ENCODE measurements at places on chromosomes 2 and 18.

DNA sequence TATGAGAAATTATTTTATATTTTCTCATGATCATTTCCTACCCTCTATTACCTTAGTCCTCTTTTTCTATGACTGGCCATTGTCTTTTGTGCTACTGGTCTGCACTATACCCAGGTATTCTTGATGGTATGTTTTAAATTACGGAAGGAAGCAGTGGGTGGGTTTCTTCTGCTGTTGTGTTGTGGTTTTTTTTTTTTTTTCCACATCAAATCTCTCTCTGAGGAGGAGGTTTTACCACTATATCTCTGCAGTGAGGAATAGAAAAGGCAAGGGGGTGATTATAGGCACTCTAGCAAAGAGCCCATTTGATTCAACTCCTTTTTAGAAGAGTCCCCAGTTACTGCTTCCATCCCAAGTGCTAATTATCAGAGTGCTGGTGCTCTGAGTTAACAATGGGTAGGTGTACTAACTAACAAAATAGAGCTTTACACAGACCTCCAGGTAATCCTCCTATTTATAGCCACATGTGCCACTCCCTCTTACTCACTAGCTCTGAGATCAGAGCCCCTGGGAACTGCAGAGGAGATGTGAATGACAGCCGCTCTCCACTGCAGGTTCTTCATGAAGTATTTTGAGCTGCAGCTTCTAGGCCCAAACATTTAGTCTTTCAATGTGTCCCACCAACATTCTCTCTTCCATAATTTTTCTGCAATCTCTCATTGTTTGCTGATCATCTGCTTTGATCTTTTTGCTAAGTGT is 301.6 kb upstream of the GULP1 start:
- DNase-seq = no peak

DNA sequence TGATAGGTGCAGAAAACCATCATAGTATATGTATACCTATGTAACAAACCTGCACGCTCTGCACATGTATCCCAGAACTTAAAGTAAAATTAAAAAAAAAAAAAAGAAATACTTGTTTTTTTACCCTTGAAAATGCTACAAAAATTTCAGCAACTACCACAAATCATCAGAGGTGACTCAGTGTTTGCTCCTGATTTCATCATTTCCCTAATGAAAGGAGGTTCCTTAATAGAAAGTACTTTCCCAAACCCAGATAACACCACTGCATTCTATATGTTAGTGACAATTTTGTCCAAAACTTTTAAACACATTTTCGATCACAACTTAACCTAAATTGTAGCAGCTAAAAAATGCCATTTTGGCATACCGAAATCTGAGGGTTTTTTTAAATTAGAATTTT is 163.3 kb downstream of the SLC39A10 start:
- no peak for DNase-seq

DNA sequence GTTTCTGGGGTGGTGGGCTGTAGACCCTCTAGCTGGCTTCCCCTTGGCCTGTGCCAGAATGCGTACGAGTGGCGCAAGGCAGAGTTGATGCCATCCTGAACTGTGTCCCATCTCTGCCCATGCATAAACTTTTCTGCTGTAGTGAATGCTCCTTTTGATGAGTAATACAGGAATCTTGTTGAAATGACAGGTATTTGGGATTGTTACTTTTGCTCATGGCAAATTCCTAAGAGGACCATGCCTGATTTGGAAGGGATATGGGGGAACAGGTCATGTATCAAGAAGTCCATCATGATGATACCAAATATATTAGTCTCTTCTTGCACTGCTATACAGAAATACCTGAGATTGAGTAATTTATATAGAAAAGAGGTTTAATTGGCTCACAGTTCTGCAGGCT is 648.0 kb downstream of the SLC4A3 start:
- no peak for DNase-seq

- DNase-seq = no peak
Observed at GRCh38 chr2:55842046-55842445, 81.5 kb downstream of the EFEMP1 start.

GRCh38 chr18:69617888-69618287 is 217.2 kb downstream of the DOK6 start:
- DNase-seq = no peak

DNA sequence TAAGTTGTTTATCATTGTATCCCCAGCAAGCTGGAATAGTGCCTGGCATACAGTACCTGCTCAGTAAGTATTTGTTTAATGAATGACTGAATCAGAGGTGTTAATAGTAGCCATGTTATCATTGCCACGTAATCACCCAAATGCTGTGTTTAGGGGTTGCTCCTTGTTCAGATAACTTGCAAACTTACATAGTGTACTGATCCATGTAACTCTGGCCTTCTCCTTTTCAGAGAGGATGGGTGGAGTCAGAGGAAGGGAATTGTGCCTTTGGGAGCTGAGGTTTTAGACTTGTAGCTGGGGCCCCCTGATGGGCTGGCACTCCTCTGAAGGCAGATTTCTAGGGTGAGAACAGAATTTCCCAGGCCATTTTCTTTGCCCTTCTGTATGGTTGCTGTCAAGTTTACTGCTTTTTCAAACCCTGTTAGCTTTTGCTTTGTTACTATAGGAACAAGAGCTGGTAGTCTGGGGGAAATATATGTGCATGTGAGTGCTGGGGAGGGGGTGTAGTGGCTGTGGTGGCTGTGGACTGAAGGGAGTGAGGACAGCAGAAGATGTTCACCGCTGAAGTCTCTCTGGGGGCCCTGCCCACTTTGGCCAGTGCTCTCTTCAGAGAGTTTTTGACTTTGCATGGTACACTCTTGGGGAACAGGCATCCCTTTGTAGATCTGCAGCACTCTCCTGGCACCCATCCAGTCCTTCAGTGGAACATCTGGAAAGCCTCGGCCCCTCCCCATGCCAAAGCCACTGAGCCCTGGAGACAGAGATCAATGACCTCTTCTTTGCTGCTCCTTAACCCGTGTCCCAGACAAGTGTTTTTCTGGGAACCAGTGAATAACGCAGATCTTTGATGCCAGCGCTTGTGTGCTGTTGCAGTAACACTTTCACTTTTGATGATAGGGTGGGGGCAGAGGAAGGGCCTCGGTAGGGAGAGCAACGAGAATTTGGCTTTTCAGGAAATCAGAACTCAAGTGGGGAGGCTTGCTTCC is 209.0 kb downstream of the PRKCE start:
- DNase-seq = peak; percentile 84

DNA sequence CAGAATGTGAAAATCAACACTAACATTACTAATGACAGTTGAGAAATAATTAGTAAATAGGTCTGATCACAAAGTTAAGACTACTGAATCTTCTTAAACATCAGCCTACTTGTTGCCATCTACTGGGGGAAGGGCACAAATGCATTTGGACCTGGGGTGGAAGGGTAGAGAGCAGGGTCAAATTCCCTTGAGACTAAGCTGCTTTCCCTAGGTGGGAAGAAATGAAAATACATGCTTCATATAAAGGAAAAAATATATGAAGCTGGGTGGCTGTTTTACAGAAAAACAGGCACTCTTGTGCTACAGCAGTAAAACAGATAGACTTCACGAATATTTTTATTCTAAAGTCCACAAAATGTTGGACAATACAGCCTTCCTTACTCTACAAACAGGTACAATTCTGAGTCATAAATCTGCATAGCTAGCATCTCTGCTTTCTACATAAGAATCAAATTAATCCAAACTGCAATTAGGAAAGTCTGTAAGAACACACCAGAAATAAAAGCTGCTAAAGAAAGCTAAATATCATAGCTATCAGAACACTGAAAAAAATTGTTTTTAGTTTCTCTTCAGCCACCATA is 10.9 kb downstream of the TRIP12 start:
- no peak for DNase-seq

GRCh38 chr2:208000701-208001395 is 24.5 kb downstream of the PLEKHM3 start:
- DNase-seq = no peak

GRCh38 chr2:78431241-78431640 is 594.3 kb upstream of the REG3G start:
- DNase-seq = no peak

- DNase-seq = no peak
Observed at GRCh38 chr2:241620419-241620769, 16.6 kb downstream of the THAP4 start.

DNA sequence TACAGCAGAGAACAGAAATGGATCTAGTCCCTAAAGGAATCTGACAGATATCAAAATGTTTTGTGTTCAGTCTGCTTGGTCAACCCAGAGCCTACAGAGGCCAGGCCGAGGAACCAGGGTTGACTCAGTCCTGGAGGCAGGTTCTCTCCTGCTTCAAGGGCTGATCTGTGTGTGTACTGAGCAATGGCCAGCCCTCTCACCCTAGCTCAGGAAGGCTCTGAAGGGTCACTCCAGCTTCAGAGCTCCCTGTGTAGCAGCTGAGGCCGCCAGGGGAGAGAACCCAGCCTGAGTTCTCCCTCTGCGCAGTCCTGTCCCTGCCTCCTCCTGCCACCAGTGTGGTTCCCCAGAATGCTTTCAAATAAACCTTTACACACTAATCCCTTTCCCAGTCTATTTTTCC is 41.1 kb downstream of the NEURL3 start:
- DNase-seq = no peak

DNA sequence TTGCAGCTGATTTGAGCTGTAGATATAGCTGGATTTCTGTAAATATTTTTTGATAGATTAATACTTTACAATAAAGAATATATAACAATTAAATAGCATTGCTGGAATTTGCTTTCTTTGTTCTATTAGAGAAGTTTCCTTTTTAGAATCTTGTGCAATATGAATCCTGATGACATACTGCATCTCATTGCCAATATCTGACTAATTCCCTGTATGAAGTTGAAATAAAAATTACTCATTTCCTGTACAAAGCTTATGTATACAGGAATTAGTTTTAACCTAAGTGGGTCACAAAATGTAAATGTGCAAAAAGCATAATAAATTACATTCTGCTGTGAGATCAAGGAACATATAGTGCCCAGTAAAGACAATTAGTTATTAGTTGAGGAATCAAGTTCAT is 72.8 kb upstream of the TMEFF2 start:
- no peak for DNase-seq

GRCh38 chr2:217835931-217836891 is 166.6 kb downstream of the TNS1 start:
- DNase-seq = peak; percentile 95

- DNase-seq = no peak
Observed at GRCh38 chr2:171407030-171407675, 26.6 kb downstream of the METTL8 start.

- DNase-seq = no peak
Observed at GRCh38 chr2:15559379-15560139, 1.6 kb downstream of the NBAS start.

DNA sequence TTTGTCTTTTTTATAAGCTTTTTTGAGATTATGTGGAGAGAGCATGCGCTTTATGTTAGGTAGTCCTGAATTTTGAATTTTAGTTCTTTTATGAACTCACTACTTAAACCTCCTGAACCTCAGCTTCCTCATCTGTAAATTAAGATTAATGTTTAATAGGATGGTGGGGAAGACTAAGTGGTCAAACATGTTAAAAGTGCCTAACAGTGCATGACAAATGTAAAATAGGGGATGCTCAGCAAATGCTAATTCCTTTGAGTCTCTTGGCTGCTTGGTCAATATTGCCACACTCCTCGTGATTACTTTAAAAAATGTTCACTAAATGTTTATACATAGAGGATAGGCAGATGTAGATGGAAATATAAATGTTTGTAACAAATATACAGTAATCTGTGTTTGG is 6.8 kb downstream of the BIRC6 start:
- DNase-seq = no peak

DNA sequence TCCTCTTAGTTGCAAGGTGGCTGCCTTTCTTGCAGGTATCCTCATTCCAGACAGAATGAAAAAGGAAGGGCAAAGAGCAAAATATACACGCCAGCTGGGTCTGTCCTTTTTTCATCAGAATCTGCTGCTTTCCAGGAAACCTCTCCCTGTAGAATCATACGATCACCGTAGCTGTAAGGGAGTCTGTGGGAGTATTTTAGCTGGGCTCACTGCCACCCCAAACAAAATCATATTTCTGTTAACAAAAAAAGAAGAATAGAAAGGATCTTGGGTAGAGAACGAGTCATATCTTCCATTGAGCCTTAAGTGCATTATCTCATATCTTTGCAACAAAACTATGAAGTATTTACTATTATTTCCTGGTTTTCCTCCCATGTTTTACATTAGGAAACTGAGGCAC is 15.0 kb upstream of the TANC1 start:
- peak; percentile 43 for DNase-seq

DNA sequence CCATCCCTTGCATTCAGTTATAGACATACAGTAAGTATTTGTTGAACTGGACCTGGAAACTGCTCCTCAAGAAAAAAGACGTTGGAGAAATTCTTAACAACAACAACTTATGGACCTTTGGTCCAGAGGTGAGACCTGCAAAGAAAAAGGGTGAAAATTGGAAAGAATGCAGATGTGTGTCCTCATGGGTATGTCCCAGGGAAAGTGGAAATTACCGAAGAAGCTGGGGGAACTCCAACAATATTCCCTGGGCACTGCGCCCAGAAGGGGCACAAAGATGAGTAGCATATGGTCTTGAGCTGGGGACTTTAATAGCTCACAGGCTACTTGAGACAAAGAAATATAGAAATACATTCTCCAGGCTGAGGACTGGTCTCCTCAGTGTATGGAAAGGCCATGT is 35.5 kb upstream of the YWHAQ start:
- DNase-seq = no peak

DNA sequence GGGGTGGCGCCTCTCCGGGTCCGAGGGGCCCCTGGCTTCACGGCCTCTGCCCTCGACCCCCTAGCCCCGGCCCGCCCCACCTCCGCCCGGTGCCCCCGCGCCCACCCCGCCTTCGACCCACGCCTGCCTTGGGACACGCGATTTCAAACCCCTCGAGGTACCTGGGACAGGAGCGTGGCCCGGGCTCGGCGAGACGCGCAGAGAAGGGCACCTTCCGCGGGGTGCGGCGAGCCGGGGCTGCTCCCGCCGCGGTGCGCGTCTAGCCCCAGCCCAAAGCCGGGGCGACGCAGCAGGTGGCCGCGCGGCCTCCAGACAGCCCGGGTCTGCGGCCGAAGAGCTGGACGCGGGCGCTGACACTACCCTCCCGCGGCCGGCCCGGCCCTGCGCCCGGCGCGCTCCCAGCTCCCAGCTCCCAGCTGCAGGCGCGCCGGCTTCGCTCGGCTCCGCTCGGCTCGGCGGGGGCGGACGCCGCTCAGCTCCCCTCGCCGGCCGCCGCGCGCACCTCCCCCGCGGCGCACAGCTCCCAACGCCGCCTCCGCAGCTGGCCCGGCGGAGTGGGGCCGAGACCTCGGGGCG is at the start of gene CRACDL:
TSS of gene CRACDL (minus strand) at position 449 of the 576 bp plus-strand sequence. CDS start 89,425 bp downstream, outside the sequence.
- peak; percentile 39 for DNase-seq

GRCh38 chr18:54181856-54182602 is 42.4 kb downstream of the MBD2 start:
- DNase-seq = no peak

DNA sequence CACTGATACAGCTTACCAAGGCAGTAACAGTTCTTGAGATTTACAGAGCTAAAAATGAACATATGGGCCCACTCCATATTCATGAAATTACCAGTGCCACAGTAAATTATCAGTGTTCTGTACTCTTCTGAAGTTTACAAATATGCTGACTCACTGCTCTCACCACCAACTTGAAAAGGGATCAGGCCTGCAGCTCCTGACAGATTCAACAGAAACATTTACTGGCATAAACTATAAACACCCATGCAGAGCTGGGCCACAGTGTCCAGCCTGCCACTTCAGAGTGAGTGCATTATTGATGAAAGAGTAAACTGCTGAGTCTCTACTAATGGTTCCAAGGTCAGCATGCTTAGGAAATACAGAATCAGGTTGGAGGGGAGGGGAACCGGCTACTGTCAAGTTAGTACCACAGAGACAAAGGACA is 83.1 kb downstream of the FARSB start:
- no peak for DNase-seq

- no peak for DNase-seq
Observed at GRCh38 chr2:58569475-58570185, 328.5 kb upstream of the FANCL start.

GRCh38 chr2:147181351-147182029 is 663.3 kb upstream of the ACVR2A start:
- no peak for DNase-seq
